ENCODE measurements at places on chromosomes 2 and 18.

DNA sequence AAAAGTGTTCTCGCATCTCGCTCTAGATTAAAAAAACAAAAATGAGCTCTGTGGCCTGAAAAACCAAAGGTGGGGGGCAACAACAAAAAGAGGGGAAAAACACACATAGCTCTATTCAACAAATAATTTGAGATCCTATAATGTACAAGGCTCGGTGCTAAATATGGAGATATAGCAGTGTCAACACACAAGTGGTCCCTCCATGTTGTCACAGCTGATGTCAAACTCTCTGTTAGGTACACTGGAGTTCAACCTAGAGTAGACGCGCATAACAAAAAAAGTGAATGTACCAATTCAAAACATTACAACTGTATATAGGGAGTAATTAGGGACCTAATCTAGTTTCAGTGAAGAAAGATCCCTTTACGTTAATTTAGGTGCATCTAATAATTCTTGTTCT, 5.9 kb downstream of the NCL start:
- no peak for DNase-seq

GRCh38 chr2:42028571-42029148, 19.2 kb upstream of the PKDCC start:
- DNase-seq = no peak

- no peak for DNase-seq
These were observed 146.1 kb upstream of the ZSWIM2 start for GRCh38 chr2:186995092-186995491.

DNA sequence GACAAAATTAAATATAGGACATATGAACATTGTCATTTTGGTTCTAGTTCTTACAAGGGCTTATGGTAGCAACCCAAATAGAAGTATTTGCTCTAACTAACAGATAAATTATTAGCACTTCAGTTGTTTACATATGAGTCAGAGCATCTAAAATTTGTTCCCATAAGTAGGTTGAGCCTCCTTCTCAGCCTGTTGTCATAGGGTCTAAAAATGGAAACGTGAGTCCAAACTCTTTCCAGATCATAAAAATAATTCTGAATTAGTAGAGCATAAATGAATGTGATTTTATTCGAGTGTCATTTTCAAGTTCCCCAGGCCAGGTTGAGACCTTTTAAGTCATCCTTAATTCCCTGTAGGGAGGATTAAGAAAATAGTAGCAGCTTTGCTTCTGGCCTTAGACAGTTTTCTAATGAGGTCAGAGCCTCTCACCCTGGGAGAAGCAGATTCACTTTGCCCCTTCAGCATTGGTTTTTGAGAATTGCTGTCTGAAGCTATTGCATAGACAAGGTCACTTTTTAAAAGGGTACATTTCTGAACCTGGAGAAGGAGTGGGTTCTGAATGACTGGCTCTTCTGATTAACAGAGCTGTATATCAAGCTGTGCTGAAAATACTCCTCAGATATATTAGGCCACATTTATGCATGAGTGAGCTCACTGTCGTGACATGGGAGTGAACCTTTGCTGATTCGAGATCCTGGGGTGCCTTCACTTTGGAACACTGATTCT, 164.3 kb downstream of the NEDD4L start:
- DNase-seq = no peak

GRCh38 chr2:223052548-223053483, 826 bp downstream of the KCNE4 start:
- DNase-seq = no peak

Measured in activated CD8-positive, alpha-beta memory T cell treated with anti-CD3 and anti-CD28 coated beads for 4 hours (primary cell).